ENCODE measurements at places on chromosomes 2 and 18.

GRCh38 chr2:134260713-134261112 is 6.8 kb downstream of the MGAT5 start:
- no peaks in the 10 kb centered on the region for H3K27me3 ChIP-seq
- no peak overlapping the region for H3K27ac ChIP-seq
- DNase-seq: no peak
- no peak overlapping the region for H3K4me3 ChIP-seq
- H3K4me1 ChIP-seq: peaks cover 61% of the 10 kb centered on the region

DNA sequence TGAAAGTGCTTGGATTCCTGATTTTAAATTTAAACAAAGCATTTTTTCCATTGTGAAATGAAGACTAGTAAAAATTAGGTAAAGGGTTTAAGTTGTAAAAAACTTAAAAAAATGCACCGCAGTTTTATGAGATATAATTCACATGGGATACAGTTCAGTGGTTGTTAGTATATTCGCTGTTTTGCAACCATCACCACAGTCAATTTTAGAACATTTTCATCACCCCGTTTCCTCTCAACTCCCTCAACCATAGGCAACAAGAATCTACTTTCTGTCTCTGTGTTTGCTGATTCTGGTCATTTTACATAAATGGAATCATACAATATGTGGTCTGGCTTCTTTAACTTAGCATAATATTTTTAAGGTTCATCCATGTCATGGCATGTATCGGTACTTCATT is 4.0 kb downstream of the DGKD start:
- peaks cover 41% of the 10 kb centered on the region for H3K36me3 ChIP-seq
- no peak for DNase-seq
- H3K4me1 ChIP-seq: peaks cover 50% of the 10 kb centered on the region
- no peak overlapping the region for H3K27ac ChIP-seq
- H3K4me3 ChIP-seq: peak overlapping the region; percentile 46

DNA sequence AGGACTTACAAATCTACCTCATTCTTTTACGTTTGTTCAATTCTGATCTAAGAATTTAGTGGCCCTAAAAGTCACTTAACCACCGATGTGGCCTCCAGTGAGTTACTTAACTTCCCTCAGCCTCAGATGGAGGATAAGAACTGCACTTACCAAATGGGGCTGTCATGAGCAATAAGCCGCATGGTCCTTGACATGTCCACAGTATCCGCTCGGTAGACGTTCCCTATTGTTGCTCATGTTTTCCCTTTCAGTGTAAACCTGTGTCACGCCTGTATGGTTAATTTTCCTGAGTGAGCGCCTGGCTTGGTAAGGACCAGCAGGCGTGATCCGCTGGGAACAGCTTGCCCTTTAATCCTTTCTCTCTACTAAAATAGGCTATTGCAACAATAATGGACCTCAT is 20.3 kb downstream of the SEC11C start:
- no peak overlapping the region for H3K27ac ChIP-seq
- H3K4me1 ChIP-seq: no peaks in the 10 kb centered on the region
- peaks cover 6% of the 10 kb centered on the region for H3K36me3 ChIP-seq
- no peaks in the 10 kb centered on the region for H3K27me3 ChIP-seq
- no peak overlapping the region for H3K4me3 ChIP-seq
- DNase-seq: no peak

DNA sequence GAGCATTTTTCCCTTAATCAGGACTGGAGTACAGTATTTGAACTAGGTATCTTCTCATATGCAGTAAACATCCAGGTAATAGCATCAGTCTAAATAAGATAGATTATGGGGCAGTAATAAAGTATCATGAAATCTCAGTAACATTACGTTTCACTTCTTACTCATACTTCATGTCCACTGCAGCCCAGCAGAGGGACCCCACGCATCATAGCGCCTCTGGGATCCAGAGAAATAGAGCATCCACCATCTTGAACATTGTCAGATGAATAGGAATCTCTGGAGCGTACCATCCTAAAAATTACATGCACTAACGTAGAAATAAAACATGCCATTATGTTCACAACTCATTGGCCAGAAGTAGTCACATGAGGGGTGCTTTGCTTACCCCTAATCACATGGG is 499.0 kb downstream of the CPS1 start:
- H3K36me3 ChIP-seq: no peaks in the 10 kb centered on the region
- H3K27ac ChIP-seq: no peak overlapping the region
- no peaks in the 10 kb centered on the region for H3K27me3 ChIP-seq
- DNase-seq: no peak
- no peaks in the 10 kb centered on the region for H3K4me1 ChIP-seq

- peak overlapping the region; percentile 62 for H3K27ac ChIP-seq
- no peaks in the 10 kb centered on the region for H3K27me3 ChIP-seq
- H3K4me3 ChIP-seq: no peak overlapping the region
Measured at GRCh38 chr2:47034973-47035609, 119.5 kb upstream of the MCFD2 start.

GRCh38 chr18:3051718-3052410 is 38.9 kb upstream of the LPIN2 start:
- no peak for DNase-seq
- H3K4me1 ChIP-seq: peaks cover 14% of the 10 kb centered on the region
- H3K4me3 ChIP-seq: no peak overlapping the region
- H3K27me3 ChIP-seq: peaks cover 2% of the 10 kb centered on the region

- H3K27me3 ChIP-seq: no peaks in the 10 kb centered on the region
- no peaks in the 10 kb centered on the region for H3K36me3 ChIP-seq
- DNase-seq: no peak
- H3K4me1 ChIP-seq: no peaks in the 10 kb centered on the region
Measured at GRCh38 chr18:10927286-10927992, 221.9 kb downstream of the PIEZO2 start.

GRCh38 chr2:45862843-45863242 is 211.4 kb downstream of the PRKCE start:
- peak; percentile 44 for DNase-seq
- peaks cover 53% of the 10 kb centered on the region for H3K4me1 ChIP-seq
- peak overlapping the region; percentile 88 for H3K27ac ChIP-seq
- H3K4me3 ChIP-seq: peak overlapping the region; percentile 64

DNA sequence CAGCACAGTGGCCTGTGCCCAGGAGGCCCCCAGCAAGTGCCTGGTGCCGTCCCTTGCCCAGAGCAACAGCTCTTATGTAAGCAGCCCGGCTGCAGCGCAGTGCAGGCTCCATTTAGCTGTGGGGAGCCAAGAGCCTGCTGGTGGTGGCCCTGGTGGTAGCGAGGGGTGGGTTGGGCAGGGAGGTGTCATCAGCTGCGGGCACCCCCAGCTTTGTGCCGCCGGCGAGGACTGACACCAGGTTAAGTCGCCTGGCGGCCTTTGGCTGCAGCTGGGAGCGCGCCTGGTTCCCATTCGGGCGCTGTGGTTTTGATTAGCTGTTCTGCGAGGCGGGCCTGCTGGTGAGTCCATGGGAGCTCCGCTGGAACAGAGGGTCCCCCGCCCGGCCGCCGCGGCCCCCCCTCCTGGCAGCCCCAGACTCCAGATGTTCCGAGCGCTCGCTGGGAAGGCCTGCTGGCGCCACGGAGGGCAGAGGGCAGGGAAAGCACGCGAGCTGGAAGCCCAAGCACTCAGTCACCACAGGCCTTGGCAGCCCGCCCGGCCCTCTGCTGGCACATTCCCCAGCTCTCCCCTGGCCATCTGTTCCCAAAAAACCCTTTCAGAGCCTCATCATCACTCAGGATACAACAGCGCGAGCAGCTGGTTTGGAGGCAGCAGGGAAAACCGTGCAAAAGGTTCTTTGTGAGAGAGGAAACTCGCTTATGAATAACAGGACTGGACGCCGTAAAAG is 18.4 kb downstream of the ATOH8 start:
- no peak overlapping the region for H3K4me3 ChIP-seq
- DNase-seq: no peak
- peaks cover 2% of the 10 kb centered on the region for H3K4me1 ChIP-seq
- H3K27ac ChIP-seq: no peak overlapping the region
- no peaks in the 10 kb centered on the region for H3K36me3 ChIP-seq
- H3K27me3 ChIP-seq: peaks cover 41% of the 10 kb centered on the region

GRCh38 chr2:7116511-7116910 is 199.3 kb downstream of the RNF144A start:
- no peak overlapping the region for H3K4me3 ChIP-seq
- H3K27me3 ChIP-seq: no peaks in the 10 kb centered on the region
- peaks cover 16% of the 10 kb centered on the region for H3K36me3 ChIP-seq

GRCh38 chr2:30883822-30884221 is 76.6 kb upstream of the CAPN13 start:
- H3K4me3 ChIP-seq: no peak overlapping the region
- H3K27ac ChIP-seq: no peak overlapping the region
- DNase-seq: no peak
- peaks cover 6% of the 10 kb centered on the region for H3K27me3 ChIP-seq
- H3K36me3 ChIP-seq: no peaks in the 10 kb centered on the region
- no peaks in the 10 kb centered on the region for H3K4me1 ChIP-seq

- peaks cover 2% of the 10 kb centered on the region for H3K4me1 ChIP-seq
- H3K27me3 ChIP-seq: no peaks in the 10 kb centered on the region
- no peak overlapping the region for H3K27ac ChIP-seq
- DNase-seq: no peak
Measured at GRCh38 chr2:108858894-108859293, 72.3 kb downstream of the CCDC138 start.

GRCh38 chr2:102337012-102337411 is 18.6 kb upstream of the IL18R1 start:
- no peaks in the 10 kb centered on the region for H3K27me3 ChIP-seq
- peaks cover 9% of the 10 kb centered on the region for H3K36me3 ChIP-seq
- no peak overlapping the region for H3K4me3 ChIP-seq

GRCh38 chr18:11905613-11906012 is 2.5 kb downstream of the MPPE1 start:
- no peak overlapping the region for H3K27ac ChIP-seq
- no peaks in the 10 kb centered on the region for H3K27me3 ChIP-seq
- DNase-seq: no peak

DNA sequence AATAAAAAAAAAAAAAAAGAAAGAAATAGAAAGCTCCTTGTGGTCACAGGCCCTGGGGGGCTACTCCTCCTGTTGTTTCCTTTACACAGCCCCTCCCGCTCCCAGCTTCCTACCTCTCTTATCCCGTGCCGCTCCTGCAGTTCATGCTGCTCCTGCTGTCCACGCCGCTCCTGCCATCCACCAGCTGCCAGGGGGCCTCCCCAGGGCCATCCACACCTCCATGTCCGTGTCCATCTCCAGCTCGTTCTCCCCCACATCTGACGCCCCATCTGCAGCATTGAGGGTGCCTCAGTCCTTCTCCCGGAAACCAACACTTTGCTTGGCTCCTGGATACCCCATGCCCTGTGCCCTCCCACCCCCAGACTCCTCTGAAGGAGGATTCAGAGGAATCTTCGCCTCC is 191.7 kb downstream of the EIPR1 start:
- no peaks in the 10 kb centered on the region for H3K27me3 ChIP-seq
- peaks cover 8% of the 10 kb centered on the region for H3K36me3 ChIP-seq
- H3K4me1 ChIP-seq: no peaks in the 10 kb centered on the region
- H3K4me3 ChIP-seq: no peak overlapping the region

GRCh38 chr2:147623328-147623727 is 221.5 kb upstream of the ACVR2A start:
- H3K4me3 ChIP-seq: peak overlapping the region; percentile 71
- peak overlapping the region; percentile 91 for H3K27ac ChIP-seq

GRCh38 chr2:2229626-2230432 is 101.2 kb downstream of the MYT1L start:
- peaks cover 6% of the 10 kb centered on the region for H3K27me3 ChIP-seq
- no peak overlapping the region for H3K4me3 ChIP-seq
- no peaks in the 10 kb centered on the region for H3K36me3 ChIP-seq
- H3K4me1 ChIP-seq: no peaks in the 10 kb centered on the region

DNA sequence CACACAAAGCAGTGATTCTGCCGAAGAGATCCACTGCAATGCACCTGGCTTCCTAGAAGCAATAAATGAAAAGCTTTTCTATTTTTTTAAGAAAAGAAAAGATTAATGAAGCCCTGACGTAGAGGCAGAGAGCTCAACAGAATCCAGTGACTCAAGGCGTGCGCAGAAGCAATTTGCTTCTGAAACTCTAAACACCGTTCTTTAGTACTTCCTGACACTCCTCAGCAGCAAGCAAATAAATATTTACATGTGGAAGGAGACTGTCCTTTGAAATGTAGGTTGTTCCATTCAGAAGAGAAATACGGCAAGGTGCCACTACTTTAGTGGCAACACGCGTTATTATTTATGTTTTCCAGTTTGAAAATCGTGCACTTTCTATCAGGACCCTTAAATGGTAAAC is 126.2 kb upstream of the ZNF516 start:
- H3K27ac ChIP-seq: no peak overlapping the region
- H3K4me3 ChIP-seq: no peak overlapping the region
- H3K27me3 ChIP-seq: peaks cover 42% of the 10 kb centered on the region
- H3K4me1 ChIP-seq: peaks cover 9% of the 10 kb centered on the region

GRCh38 chr18:24381126-24381525 is 16.5 kb downstream of the OSBPL1A start:
- no peaks in the 10 kb centered on the region for H3K27me3 ChIP-seq
- no peak overlapping the region for H3K4me3 ChIP-seq
- DNase-seq: no peak
- H3K27ac ChIP-seq: no peak overlapping the region
- no peaks in the 10 kb centered on the region for H3K4me1 ChIP-seq

- H3K4me3 ChIP-seq: no peak overlapping the region
- no peak for DNase-seq
- H3K27me3 ChIP-seq: no peaks in the 10 kb centered on the region
- no peak overlapping the region for H3K27ac ChIP-seq
- H3K4me1 ChIP-seq: no peaks in the 10 kb centered on the region
Measured at GRCh38 chr2:181007086-181007837, 26.9 kb downstream of the UBE2E3 start.

GRCh38 chr2:123695426-123695825 is 329.7 kb upstream of the CNTNAP5 start:
- no peaks in the 10 kb centered on the region for H3K36me3 ChIP-seq
- no peak overlapping the region for H3K27ac ChIP-seq
- DNase-seq: no peak
- H3K4me3 ChIP-seq: no peak overlapping the region

- peaks cover 7% of the 10 kb centered on the region for H3K4me1 ChIP-seq
- H3K36me3 ChIP-seq: peaks cover 14% of the 10 kb centered on the region
- DNase-seq: no peak
Measured at GRCh38 chr2:165787334-165787733, 6.7 kb downstream of the GALNT3 start.

DNA sequence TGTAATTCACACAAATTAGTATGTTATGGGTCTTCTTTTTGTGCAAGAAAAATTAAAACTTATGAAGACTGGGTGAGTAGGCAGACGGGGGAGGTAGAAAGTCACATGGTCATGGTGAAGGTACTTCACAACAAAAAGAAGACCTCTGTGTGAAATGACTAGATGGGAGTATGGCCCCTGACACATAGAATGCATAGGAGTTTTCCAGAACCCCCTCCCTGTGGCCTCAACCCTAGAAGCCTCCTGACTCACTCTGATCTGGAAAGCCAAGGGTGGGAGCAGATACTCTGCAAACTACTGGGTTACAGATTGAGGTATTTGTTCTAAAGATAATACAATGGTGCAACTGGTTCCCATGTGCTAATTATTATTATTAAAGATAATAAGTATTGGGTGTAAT is 23.2 kb downstream of the SATB2 start:
- no peaks in the 10 kb centered on the region for H3K36me3 ChIP-seq
- DNase-seq: no peak
- no peak overlapping the region for H3K4me3 ChIP-seq
- peaks cover 24% of the 10 kb centered on the region for H3K27me3 ChIP-seq
- H3K27ac ChIP-seq: no peak overlapping the region
